ENCODE measurements at places on chromosomes 13 and 19. TPM values are rescaled to one million over a fixed set of nuclear protein-coding genes. Genes with fewer than 3 reads are reported as not detected.

Gene OR7C1
- under 0.01 TPM for polyA plus RNA-seq

- no peak for DNase-seq
These were observed 21.8 kb upstream of the TM6SF2 start for GRCh38 chr19:19294914-19295313.

Gene GSX1
- polyA plus RNA-seq: not detected

GRCh38 chr19:28494461-28494860 lies 718.5 kb downstream of the UQCRFS1 start:
- DNase-seq: peak; percentile 20

Gene SH2D3A
- 7.6 TPM for polyA plus RNA-seq

GRCh38 chr19:51690454-51691073 lies 2.6 kb upstream of the SPACA6 start:
- peak; percentile 86 for DNase-seq

GRCh38 chr13:48678316-48678715 lies 24.6 kb downstream of the CYSLTR2 start:
- no peak for DNase-seq

DNA sequence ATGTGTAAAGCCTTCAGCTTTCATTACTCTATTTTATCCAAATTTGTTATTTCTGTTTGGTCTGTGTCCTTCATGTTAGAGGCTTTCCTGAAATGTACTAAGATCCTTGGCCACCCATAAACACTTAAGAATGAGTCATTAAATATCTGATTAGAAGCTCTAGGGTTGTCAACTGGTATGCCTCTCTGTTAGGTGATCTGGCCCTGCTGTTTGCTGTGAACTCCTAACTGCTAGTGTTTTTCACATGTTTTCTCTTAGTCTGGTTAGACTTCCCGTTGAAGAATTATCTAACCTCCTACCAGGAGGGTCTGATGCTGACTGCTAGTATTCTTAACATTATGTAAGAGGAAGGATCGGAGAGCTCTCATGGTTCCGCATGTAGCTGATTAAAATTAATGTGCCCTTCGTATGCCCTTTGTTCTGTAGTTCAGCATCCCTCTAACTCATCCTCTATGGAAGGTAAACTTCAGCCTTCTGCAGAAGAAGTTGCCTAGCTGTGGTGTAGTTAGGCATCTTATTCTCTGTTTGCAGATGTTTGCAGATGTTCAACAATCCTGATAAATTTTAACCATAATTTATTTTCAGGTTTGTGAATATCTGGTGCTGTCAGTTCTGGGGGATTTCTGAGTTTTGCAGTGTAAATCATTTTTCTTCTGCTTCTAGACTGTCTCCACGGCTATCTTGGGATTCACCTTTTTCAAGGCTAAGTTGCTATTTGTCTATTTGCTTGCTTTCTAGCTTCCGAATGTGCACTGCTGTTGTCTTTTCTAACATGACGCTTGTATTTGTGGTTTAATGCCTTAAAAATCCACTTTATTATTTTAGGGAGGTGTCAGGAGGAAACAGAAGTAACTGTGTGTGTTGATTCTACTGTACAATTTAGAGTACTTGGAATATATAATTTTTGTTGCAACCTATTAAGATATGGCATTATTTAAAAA lies 207.2 kb upstream of the SPRY2 start:
- no peak for DNase-seq

DNA sequence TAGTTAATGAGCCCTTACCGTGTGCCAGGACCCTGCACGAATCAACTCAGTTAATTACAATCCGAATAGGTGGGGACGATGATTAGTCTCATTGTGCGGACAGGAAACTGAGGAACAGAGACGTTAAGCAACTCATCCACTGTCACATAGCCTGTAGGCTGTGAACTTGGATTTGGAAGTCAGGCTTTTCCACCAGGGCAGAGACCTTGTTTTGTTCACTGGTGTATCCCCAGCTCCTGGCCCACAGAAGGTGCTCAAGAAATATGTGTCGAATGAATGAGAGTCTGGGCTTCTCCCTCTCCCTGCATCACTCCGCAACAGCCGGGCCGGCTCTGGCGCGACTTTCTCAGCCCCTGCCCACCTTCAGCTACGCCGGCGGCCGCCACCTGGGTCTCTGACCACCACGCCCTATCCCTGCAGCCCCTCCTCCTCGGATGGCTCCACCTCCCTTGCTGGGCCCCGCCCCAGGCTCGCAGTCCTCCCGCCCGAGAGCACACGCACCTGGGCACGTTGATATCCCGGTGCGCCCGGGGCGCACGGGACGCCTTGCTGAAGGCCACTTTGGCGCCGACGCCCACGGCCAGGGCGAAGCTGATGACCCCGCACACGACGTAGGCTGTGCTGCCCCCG lies 1.3 kb downstream of the SHISA7 start:
- DNase-seq: no peak

Gene LGALS14
- not detected for polyA plus RNA-seq

DNA sequence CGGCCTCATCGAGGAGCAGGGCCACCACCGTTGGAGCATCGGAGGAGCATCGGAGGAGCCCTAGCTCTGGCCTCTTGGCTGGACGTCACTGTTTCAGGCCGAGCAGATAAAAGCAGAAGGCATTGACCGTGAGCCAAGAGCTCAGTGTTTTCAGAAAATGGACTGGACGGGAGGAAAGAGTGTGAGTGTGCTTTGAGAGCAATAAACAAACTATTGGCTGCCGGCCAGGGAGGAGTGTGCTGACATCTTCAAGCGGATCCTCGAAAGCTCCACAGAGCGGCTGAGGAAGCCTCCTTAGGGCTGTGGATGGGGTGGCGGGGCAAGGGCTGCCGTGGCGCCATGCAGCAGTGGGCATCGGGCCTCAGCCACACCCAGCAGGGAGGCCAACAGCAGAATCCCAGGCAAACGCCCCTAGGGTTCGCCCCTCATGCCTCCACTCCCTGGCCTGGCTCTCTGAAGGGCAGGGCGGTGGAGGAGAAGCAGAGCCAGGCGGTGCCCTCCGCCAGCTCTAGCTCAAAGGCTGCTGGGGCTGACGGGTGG lies 41.8 kb downstream of the IRS2 start:
- DNase-seq: no peak

Gene LRRC63
- polyA plus RNA-seq: 0.10 TPM

Gene GRK1
- polyA plus RNA-seq: not detected

- DNase-seq: no peak
These were observed 82.8 kb downstream of the CRYL1 start for GRCh38 chr13:20442798-20443381.

- DNase-seq: no peak
These were observed 413.1 kb downstream of the KCNRG start for GRCh38 chr13:50428183-50428877.

DNA sequence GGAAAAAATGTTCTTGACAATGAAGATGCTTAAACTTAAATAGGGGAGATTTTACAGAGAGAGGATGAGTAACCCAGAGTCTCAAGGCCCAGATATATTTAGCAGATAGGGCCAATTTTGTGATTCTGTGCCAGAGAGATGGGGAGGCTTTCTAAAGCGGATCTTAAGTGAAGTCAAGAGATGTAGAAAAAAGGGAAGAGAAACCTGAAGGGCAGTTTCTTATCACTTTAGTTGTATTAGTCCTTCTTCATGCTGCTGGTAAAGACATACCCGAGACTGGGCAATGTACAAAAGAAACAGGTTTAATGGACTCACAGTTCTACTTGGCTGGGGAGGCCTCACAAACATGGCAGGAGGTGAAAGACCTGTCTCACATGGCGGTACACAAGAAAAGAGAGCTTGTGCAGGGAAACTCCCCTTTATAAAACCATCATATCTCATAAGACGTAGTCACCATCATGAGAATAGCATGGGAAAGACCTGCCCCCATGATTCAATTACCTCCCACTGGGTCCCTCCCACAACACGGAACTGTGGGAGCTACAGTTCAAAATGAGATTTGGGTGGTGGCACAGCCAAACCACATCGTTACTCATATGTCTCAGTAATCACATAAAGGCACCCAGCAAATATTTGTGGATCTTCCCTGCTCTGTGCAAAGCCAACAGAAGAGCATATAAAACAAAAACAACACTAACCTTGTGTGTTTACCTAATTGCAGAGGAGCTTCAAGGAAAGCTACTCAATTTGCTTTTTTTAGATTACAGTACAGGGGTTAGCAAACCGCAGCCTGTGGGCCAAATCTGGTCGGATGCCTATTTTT lies 102.6 kb upstream of the MYCBP2 start:
- no peak for DNase-seq

Gene ODAD3
- 1.7 TPM for polyA plus RNA-seq

DNA sequence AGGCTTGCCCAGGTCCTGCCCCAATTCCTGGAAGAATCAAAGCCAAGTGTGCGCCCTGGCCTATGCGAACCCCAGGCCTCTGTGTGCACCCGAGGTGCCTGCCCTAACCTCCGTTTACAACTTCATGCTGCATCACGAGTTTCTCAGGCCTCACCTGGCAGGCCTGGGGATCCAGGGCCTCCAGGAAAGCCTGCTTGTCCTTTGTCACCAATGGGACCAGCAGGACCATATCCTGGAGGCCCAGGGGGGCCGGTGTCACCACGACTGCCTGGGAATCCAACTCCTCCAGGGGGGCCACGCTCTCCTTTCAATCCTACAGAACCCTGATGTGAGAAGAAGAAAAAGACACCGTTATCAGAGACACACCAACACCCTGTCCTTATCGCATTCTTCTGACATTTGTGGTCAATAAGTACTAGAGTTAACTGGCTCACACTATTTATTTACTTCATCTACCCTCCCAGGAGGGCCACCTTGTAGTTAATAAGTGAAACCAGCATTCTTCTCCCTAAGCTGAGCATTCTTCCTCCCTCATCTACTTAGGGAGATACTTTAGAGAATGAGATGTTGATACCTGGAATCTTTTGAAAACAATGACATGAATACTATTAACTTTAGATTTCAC lies 120.6 kb downstream of the COL4A1 start:
- DNase-seq: no peak

- DNase-seq: no peak
These were observed 3.3 kb downstream of the CAPN12 start for GRCh38 chr19:38740932-38741331.

- DNase-seq: no peak
These were observed at the start of gene FBXO27 for GRCh38 chr19:39032063-39032918. TSS of gene FBXO27 (minus strand) at chr19:39032549. CDS start at chr19:39032227, 322 bp downstream.

DNA sequence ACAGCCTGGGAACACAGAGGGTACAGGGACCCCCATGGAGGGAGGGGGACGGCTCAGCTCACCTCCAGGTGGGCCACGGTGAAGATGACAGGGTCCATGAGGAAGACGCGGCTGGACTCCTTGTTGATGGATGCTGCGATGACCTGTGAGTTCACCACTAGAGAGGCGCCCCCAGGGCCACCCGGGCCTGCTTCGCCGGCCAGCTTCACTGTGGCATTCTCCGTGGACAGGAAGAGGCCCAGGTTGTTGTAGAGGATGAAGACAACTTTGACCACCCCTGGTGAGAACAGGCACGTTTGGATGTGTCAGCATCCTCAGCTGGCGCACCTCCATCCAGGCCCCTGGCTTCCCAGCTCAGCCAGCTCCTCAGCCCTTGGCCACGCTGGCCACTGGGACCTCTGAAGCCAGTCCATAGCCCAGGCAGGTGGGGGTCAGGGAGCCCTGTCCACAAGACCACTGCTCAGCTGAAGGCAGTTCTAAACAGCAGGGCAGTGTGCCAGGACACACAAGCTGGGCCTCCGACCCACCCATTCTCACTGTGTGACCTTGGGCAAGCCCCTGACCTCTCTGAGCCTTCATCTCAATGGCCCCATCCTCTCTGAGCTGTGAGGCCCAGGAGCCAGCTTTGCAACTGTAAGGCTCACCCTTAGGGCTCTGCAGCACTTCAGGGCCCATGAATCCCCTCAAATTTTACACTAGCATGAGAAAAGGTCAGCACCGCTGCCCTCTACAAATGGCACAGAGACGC lies 22.1 kb upstream of the ASF1B start:
- no peak for DNase-seq

Gene SULT2A1
- not detected for polyA plus RNA-seq

DNA sequence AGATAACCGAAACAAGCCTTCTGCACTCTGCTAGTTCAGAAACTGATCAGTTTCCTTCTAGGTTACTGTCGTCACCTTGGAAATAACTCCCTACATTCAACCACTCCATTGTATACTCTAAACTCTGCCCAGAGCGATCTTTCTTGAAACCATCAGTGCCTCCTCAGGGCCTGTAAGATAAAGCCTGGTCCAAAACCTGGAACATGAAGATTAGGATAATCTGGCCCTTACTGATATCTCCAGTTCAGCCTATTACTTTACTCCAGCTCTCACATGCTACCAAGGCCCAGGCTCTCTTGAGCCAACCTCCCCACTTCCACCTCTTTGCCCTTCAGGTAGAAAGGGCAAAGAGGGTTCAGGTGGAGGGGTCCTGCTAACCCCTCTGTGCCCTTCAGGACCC lies 125.3 kb upstream of the RXFP2 start:
- DNase-seq: no peak

DNA sequence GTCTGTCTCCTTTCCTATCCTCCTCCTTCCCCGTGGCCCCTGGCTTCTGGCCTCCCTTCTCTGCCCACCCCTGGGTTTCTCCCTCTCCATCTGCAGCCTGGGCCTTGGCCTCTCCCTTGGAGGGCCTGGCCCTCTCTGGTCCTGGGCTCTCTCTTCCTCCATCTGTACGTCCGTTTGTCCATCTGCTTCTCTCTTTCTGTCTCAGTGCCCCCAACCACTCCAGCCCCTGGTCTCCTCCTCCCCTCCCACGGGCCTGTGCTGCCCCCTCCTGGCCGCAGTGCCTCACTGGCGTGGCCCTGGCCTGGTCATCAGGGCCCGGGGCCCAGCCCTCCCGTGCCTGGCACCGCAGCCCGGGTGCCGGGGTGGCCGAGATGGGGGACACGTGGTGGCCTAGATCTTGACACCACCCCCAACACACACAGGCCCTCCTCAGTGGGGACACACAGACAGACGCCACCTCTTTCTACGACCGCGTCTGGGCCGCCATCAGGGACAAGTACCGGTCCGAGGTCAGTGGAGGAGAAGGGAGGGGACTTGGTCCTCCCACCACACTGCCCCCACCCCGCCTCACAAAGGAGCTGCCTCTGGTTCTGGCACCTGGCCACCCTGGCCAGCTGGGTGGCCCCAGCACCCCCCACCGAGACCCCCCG lies 11.3 kb downstream of the PRKCSH start:
- DNase-seq: peak; percentile 90

DNA sequence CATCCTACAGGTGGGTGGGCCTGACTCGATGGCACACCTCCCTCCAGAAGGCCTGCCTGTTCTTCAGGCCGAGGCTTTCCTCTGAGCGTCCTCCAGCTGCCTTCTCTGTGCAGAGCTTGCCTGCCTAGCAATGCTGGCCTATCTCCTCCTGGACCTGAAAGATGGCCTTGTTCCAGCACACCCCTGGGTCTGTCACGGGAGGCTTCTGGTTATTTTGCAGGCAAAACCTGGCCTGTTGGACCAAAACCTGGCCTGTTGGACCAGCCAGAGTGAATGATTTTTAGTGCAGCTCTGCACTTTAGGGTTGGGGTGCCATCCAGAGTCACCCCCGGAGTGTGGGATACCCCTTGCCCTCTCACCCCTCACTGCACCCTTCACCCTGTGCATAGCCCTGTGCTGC lies 128.4 kb downstream of the KATNAL1 start:
- DNase-seq: no peak

Gene KISS1R
- polyA plus RNA-seq: 0.22 TPM

- DNase-seq: no peak
These were observed 37.8 kb upstream of the CYP2A13 start for GRCh38 chr19:41050426-41050825.

- peak; percentile 95 for DNase-seq
These were observed 712 bp downstream of the BBC3 start for GRCh38 chr19:47230054-47230920.

- peak; percentile 56 for DNase-seq
These were observed 56.9 kb upstream of the ZNF254 start for GRCh38 chr19:24029941-24030636.

Gene FOXA3
- 0.16 TPM for polyA plus RNA-seq

Data from spleen (tissue), 13 donors.